ENCODE measurements at places on chromosomes 11 and 22.

DNA sequence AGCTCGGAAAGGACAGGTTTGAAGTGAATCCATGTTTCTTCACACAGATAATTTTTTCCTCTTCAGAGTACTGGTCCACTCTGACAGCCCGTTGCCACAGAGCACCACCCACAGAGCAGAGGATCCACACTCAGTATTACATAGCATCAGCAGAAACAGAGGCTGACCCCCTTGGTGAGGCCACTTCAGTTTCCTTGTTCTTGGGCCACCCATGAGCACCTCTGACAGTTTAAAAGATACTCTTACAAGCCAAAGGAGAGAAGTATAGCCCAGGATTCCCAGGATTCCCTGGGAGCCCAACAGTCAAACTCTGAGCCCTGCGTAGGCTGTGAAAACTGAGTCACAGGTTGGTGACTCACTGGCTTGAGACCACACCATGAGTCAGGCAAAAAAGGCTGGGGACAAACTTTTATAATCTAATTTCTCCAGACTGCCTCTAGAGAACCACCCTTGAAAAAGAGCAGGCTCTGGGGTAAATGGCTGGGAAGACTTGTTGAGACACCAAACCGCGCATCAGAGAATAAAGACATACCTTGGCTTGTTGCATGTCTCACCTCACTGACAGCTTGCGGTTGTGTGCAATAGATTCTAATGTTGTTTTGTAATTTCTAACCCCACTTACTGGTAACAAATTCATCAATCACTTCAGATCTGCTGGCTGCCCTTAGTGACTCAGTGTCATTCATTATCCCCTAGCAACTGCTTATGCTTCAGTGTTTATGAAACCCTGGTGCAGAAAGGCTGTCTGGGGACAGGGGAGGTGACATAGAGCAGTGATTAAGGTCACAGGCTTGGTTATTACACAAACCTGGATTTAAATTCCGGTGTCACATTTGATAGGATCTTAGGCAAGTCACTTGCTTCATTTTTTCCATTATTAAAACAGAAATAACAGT is 56.9 kb upstream of the PRSS23 start:
- peak; percentile 97 for DNase-seq

- no peak for DNase-seq
Observed at GRCh38 chr11:38710262-38710661, 2112.2 kb upstream of the RAG2 start.

DNA sequence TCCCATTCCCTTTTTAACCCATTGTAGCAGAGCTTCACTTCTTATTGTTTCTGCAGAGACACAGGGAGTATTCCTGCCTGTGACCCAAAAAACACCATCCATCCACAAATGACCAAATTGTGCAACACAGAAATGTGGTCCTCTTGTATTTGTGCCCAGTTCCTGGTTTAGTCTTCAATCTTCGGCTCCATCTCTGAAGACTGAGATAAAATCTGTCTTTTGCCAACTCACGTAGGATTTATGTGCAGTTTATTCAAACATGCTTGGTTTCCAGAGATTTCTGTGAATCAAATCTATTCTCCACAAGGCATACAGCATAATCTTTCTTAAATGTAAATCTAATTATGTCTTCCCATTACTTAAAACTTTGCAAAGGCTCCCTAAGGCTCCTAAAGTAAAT is 307.0 kb downstream of the AASDHPPT start:
- no peak for DNase-seq

GRCh38 chr11:8089791-8090510 is 8.9 kb downstream of the TUB start:
- DNase-seq, result peak; percentile 30

DNA sequence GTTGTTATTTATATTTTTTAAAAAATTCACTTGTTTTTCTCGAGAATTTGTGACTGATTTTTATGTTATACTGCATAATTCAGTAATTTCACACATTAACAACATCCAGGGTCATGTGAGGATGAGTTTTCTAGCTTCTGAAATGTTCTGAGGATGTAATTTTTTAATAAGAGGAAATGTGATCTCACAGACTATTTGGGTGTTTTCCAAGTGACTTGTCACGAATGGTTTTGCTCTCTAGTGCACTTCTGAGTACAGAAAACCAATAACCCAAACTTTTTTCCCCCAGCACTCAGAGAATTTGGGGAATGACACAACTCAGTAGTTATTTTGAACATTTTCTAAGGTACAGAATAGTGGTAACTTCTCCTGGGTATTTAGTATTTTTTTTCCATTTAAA is 821.1 kb upstream of the ARHGAP42 start:
- DNase-seq, result peak; percentile 0
